Activated T-cell treated with anti-CD3 and anti-CD28 coated beads for 1 hour (primary cell): ENCODE measurements at places on chromosomes 3 and 15.

DNA sequence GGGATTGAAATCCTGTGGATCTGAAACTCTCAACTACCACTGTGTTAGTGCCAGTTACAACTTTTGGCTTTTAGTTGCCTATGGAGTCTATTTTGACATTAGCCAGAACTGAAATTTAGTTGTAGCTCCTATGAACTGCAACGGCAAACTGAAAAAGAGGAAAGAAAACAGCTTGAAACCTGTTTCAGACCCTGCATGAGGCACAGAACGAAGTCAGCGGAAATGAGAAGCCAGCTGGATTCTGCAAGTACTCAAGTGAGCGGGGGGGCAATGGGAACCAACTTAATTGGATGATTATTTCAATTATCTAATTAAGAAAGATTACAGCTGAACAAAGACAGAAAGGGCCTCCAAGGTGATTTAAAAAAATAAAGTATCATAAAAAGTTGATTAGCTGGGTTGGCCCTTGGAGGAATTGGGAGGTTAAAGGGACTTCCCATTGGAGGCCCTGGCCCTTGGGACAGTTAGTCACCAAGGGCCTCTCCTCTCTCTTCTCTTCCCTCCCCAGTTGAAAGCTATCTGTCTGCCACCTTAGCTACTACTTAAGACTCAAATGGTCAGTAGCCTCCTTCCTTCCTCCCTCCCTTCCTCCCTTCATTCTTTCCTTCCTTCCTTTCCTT is 352.1 kb downstream of the SHQ1 start:
- DNase-seq, result no peak

DNA sequence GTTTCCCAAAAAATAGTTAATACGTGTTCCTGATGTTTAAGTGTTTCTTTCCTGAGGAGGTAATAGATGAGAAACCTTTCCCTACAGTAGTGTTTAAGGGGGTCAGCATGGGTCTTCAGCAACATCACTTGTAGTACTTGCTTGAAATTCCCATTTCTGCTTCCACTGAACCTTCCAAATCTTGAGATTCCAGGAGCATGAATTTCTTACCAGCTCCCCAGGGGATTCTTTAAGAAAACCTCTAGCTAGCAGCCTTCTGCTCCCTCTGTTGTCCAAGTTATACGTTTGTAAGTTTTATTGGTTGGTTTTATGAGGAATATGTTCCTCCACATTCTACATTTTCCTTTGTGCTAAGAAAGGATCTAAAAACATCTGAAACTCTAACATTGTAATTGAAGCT is 38.2 kb upstream of the ACP3 start:
- no peak for DNase-seq

GRCh38 chr3:11671648-11672100 is 28.0 kb upstream of the VGLL4 start:
- no peak for DNase-seq

DNA sequence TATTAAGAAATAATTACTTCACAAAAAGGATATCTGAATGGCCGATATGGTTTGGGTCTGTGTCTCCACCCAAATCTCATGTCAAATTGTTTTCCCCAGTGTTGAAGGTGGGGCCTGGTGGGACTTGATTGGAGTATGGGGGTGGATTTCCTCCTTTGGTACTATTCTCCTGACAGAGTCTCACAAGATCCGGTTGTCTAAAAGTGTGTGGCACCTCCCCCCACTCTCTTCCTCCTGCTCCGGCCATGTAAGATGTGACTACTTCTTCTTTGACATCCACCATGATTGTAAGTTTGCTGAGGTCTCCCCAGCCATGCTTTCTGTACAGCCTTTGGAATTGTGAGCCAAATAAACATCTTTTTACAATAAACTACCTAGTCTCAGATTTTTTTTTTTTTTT is 34.5 kb downstream of the ZBTB11 start:
- no peak for DNase-seq

DNA sequence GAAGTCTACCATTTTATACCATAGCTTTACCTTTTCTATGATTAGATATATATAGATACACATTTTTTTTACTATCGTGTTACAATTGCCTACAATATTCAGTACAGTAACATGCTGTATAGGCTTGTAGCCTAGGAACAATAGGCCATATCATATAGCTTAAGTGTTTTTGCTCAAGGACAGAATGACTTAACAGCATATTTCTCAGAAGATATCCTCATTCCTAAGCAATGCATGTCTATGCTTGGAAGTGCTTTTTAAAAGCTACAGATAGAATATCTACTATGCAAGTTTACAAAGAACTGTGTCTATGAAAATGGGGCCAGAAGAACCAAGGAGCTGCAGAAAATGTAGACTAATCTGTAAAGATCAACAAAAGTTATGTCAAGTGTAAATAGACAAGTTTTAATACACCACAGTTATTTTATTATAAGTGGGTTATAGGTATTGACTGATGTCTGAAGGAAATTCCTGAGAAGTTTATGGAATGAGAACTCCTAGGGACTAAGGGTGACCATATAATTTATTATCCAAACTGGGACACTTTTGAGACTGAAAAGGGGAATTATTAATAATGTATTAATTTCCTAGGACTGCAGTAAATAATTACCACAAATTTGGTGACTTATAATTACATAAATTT is 138.7 kb upstream of the TGFBR2 start:
- DNase-seq, result no peak

DNA sequence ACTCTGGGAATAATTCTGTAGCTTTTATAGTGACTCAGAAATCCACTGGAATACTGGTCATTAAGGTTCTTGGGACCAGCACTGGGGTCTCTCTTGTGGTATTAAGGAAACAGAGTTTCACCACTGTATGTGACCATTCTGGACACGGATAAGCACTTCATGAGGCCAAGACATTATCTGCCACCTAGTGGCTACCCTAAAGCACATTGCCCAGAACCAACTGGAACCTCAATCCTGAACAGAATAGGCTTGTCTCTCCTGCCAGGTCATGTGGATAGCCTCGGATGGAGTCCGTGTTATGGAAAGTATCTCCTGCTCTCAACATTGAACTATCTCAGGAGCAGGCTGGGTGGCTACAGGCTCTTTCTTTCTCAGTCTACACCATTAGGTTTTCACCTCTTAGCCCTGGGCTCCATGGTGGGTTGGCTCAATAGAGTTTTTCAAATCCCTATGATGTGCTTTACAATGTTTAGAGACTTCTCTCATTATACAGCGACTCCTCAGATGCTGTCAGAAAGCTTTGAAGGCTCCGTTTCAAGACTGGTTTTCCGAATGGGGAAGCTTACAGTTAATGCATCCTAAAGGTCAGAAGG is 167.6 kb upstream of the ST8SIA2 start:
- no peak for DNase-seq

DNA sequence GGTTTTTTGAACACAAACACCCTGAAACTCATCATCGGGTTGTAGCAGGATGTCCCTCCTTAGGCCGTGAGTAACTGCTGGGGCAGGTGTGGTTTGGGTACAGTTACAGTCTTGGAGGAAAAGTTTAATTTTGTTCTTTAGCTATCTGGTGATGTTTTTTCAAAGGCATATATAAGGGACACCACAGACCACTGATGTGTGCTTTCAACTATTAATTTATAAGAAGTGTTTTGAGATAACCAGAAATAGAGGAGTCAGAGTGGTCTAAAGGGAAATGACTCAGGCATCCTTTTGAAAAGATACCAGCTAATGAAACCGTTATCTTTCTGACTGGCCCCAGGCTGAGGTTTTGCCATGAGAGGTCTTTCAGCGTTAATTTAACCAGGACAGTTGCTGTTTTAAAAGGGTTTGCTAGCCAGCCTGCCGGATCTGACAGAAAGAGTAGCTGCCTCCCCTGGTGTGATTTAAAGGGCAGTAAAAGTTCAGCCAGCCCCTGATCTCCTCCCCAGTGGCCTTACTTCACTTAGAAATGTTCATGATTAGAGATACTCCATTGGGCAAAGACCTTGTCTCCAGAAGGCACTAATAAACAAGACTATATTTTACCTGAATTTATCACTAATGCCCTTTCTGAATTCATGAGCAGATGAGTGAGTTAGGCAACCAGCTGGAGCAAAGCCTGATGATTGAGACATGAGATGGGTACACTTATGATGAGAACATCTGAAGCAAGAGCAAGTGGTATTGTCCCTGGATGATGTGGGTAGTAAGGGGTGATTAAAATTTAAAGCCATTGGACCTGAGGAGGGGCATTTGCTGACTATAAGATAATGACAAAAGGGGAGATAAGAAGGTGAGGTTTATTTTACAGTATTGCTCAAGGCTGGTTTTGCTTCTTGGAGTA is 482.5 kb upstream of the TBL1XR1 start:
- no peak for DNase-seq

DNA sequence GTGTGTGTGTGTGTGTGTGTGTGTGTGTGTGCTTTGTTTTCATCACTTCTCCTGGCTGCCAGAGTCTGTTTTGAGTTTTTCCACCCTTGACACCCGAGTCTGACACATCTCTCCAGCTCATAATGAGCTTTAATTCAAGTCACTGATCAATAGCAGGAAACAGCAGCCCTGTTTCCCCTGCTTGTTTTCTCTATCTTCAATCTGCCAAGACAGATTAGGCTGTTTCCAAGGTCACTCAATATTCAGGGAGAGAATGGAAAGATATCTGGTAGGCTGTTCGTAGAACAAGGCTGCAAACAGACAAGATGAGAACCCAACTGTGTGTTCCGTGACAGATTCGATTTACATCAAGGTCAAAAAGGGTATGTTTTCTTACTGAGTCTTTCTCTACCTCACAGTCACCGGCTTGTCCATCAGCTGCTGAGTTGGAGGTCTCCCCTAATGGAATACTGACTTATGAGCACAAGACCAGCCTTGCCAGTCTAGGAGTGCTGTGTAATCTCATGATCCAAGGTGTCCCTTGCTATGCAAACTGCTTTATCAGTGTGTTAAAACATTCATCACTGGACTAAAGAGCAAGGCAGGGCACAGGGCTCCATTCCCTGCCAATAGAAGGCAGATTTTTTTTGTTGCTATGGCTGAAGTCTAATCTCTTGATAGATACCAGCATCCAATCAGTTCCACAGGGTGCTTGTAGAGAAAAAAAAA is 187.9 kb upstream of the LMCD1 start:
- no peak for DNase-seq

DNA sequence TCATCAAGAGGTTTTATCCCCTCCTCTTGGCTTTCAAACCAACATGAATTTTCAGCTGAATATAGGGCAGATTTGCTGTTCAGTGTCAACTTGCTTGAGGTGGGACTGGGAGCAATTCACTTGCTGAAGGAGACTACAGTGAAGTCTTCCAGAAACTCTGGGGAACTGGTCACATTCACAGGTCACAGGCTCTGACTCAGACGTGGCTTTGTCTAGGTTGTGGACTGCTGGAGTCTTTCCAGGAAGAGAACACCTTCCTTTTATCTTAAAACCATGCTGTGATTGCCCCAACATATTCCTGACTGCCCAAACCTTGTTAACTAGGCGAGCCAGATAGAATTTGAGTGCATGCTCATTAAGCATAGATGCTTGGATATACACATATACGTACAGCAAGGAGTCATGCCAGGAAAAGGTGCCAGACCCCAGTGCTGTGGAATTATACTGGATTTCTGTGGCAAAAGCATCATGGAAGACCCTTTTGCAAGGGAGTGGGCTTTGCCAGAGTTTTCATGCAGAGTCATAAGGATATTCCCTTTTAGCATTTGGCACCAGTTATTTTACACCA is 399.1 kb upstream of the TBL1XR1 start:
- DNase-seq, result no peak

GRCh38 chr3:185473290-185473815 is 25.5 kb downstream of the TMEM41A start:
- DNase-seq, result no peak

- no peak for DNase-seq
These were observed 70.4 kb downstream of the HES1 start for GRCh38 chr3:194206320-194206719.

DNA sequence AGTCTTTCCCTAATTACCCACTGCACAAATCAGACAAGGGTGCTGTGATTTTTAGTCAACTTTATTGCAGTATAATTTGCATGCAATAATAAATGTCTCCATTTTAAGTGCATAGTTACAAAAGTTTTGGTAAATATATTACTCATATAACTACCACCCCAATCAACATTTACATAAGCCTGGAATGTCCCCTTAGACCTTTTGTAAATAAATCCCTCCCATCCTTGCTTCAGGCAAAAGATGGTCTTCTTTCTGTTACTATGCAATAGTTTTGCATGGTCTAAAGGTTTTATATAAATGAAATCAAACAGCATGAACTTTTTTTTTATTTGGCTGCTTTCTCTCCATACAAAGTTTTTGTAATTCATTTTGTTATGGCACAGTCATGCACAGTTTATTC is 235.4 kb downstream of the PYDC2 start:
- DNase-seq, result no peak

DNA sequence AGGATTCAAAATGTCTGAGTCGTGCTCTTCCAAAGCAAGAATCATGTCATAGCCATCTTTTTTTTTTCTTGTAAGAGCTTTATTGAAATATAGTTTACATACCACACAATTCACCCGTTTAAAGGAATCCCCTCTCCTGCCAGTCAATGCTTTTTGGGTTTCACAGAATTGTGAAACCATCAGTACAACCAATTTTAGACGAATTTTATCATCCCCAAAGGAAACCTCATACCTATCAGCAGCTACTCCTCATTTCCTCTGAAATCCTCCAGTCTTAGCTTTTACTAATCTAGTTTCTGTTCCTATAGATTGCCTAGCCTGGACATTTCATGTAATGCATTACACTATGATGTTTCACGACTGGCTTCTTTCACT is 39.6 kb downstream of the ADIPOQ start:
- no peak for DNase-seq

- DNase-seq, result no peak
These were observed 83.6 kb downstream of the SMAD6 start for GRCh38 chr15:66785637-66786036.
